A375 (cell line): ENCODE measurements at places on chromosomes 12 and 14. TPM values are rescaled to one million over a fixed set of nuclear protein-coding genes. Genes with fewer than 3 reads are reported as not detected.

Gene CLEC2A
- not detected in 2 replicates for total RNA-seq

Gene KRT3
- total RNA-seq, result not detected in 2 replicates

Gene CALCOCO1
- total RNA-seq, result 43.5 and 47.8 TPM in 2 replicates

Gene RNASE4
- 0.61 and 0.94 TPM in 2 replicates for total RNA-seq

Gene CRIP1
- total RNA-seq, result 0.29 and 1.7 TPM in 2 replicates

Gene RFX4
- not detected in 2 replicates for total RNA-seq

Gene PHETA1
- total RNA-seq, result 5.2 and 10.5 TPM in 2 replicates

Gene NFE2
- 1.8 and 2.5 TPM in 2 replicates for total RNA-seq
